Inflammatory macrophage (primary cell): ENCODE measurements at places on chromosomes 7 and 10.

DNA sequence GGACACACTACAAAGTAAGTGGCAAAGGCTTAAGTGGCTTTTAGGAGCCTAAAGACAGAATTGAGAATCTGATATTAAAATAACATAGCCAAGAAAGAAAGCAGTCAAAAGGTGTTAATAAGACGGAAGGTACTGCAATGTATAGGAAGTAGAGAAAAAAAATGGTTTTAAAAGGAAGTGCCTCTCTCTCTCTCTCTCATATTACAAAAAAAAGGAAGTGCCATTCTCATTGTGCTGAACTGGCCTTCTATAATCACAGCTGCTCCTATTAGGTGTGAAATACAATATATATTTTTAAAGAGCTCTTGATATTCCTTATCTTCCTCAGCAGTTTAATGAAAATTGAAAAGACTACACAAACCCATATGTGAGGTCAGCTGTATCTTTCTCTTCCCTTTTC lies 199.4 kb upstream of the NPVF start:
- peak; percentile 40 for DNase-seq

GRCh38 chr10:33674986-33675599 lies 340.6 kb upstream of the NRP1 start:
- peak; percentile 43 for DNase-seq

GRCh38 chr7:92557808-92558362 lies 29.3 kb downstream of the RBM48 start:
- no peak for DNase-seq

- DNase-seq = peak; percentile 52
Measured at GRCh38 chr10:92965314-92965713, 95.3 kb upstream of the CYP26C1 start.

- DNase-seq = no peak
Measured at GRCh38 chr7:131203291-131203976, 124.2 kb upstream of the MKLN1 start.

GRCh38 chr10:22017283-22018020 lies 13.9 kb upstream of the DNAJC1 start:
- no peak for DNase-seq

DNA sequence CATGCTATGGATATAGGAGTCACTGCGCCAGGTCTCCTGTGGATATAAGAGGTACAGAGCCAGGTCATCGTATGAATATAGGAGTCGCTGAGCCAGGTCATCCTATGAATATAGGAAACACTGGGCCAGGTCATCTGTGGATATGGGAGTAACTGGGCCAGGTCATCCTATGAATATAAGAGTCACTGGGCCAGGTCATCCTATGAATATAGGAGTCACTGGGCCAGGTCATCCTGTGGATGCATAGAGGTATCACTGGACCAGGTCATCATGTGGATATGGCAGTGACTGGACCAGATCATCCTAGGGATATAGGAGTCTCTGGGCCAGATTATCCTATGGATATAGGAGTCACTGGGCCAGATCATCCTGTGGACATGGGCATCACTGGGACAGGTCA lies 181.7 kb downstream of the DNAH11 start:
- no peak for DNase-seq

- peak; percentile 84 for DNase-seq
Measured at GRCh38 chr10:101018600-101019439, 12.1 kb downstream of the PDZD7 start.

GRCh38 chr7:115289971-115290370 lies 368.1 kb downstream of the MDFIC start:
- DNase-seq = no peak

DNA sequence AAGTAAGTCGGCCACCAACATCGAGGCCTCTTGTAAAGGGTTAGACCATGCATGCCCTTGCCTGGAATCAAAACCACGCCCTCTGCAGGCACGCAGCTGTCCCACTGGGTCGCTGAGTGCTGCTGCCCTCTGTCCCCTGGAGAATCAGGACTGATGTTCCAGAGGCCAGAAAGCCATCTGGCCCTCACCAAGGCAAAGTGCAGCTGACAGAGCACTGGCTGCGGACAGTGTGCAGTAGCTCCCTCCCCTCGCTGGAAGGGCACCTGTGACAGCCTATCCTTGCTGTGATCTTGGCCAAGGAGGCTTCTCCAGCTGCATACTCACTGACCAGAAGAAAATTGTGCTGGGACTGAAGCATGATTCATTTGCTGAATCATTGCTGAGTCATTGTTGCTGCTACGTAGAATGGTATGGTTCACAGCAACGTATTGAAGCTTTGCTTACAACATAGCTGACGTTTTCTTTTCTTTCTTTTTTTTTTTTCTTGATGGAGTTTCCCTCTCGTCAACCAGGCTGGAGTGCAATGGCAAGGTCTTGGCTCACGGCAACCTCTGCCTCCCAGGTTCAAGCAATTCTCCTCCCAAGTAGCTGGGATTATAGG lies 30.4 kb downstream of the DDC start:
- peak; percentile 45 for DNase-seq

DNA sequence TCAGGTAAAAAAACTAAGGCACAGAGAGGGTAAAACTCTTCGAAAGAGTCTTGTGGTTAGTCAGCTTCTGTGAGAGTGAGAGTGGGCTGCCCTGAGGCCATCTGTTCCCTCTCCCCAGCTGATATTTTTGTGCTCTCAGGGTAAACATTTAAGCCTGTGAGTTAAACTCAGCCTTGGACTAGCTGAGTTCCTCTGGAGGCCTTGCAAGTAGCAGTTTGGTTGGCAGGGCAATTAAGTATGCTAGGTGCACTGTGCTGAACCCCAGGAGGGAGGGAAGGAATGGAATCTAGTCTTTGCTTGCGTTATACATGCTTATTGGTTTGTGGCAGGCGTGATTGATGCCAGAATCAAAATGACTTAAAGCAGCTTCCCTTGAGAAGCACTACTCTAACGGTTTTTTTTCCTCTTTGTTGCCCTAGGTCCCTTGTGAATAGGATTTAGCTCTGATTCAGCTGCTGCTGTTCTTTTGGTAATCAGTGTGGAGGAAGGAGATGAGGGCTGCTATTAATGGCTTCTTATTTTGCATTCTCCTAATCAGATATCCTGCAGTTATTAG lies 140.2 kb downstream of the AUTS2 start:
- no peak for DNase-seq

DNA sequence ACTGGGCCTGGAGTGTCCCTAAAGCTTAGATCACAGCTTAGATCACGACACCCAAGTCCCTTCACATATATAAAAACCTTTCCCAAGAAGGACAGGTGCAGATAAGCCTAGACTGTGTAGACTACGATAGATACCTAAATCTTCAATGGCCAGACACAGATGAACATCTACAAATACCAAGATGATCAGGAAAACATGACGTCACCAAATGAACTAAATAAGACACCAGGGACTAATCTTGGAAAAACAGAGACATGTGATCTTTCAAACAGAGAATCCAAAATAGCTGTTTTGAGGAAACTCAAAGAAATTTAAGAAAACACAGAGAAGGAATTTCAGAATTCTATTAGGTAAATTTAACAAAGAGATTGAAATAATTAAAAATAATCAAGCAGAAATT lies 1082.6 kb upstream of the PHF14 start:
- DNase-seq = no peak

GRCh38 chr10:927131-927530 lies 4.4 kb downstream of the LARP4B start:
- DNase-seq = no peak

DNA sequence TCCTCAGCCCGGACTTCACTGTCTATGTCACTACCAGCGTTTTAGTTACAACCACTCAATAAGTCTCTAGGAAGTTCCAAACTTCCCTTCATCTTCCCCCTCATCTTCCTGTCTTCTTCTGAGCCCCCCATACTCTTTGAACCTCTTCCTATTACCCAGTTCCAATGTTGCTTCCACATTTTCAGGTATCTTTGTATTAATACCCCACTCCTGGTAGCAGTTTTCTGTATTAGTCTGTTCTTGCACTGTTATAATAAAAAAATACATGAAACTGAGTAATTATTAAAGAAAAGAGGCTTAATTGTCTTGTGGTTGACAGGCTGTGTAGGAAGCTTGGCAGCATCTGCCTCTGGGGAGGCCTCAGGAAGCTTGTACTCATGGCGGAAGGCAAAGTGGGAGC lies 218.6 kb downstream of the BICC1 start:
- DNase-seq = no peak

GRCh38 chr10:77713521-77714280 lies 76.1 kb upstream of the KCNMA1 start:
- DNase-seq = no peak

DNA sequence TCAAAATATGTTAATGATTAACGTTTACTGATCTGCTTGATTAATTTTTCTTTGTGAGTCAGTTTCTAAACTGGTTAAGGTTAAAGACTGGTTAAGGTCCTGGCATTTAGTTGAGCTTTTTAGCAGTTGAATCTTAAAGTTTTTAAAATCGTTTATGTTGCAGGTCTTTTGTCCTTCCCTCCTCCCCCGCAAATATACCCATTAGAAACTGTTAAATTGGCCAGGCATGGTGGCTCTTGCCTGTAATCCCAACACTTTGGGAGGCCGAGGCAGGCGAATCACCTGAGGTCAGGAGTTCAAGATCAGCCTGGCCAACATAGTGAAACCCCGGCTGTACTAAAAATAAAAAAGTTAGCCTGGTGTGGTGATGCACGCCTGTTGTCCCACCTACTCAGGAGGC lies 100.9 kb downstream of the PODXL start:
- no peak for DNase-seq

GRCh38 chr7:106070201-106070551 lies 41.9 kb downstream of the SYPL1 start:
- no peak for DNase-seq

GRCh38 chr7:157612664-157613561 lies 276.1 kb downstream of the DNAJB6 start:
- DNase-seq = peak; percentile 41

DNA sequence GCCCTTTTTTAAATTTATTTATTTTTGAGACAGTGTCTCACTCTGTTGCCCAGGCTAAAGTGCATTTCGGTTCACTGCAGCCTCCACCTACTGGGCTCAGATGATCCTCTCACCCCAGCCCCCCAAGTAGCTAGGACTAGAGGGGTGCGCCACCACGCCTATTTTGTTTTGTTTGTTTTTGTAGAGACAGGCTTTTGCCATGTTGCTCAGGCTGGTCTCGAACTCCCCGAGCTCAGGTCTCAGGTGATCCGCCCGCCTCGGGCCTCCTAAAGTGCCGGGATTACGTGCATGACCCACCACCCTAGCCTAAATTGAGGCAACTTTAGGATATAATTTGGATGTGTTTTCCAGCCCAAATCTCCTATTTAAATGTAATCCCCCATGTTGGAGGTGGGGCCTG lies 805 bp downstream of the ZNF736 start:
- DNase-seq = no peak

DNA sequence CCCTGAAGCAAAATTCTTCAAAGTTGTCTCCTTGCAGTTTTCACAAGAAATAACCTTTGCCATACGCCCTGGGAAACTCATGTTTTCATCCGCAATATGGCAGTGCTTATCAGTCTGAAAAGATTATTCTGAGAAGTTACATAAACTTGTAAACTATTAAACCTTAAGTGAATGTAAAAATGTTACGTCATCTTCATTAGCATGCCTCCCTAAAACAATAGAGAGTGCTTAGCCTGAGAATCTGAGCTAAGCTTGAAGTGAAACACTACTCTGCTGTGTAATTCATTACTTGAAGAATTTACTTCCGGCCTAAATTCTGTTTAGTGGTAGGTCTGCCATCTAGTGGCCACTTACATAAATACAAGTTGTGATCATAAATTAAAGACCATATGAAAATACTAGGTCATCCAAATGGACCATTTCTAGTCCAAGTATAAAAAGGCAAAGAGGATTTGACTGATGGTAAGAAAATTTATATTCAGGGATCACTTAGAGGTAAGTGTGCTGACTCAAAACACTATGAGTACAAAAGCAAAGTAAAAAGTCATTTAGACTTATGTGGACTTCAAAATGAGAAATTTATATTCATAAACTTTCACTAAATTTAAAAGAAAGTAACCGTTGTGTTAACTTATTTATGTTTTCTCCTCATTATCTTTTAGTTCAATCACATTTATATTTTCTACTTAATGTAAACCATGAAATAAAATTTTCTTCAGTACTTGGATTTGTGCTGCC lies 745.1 kb upstream of the LRRTM3 start:
- peak; percentile 74 for DNase-seq

DNA sequence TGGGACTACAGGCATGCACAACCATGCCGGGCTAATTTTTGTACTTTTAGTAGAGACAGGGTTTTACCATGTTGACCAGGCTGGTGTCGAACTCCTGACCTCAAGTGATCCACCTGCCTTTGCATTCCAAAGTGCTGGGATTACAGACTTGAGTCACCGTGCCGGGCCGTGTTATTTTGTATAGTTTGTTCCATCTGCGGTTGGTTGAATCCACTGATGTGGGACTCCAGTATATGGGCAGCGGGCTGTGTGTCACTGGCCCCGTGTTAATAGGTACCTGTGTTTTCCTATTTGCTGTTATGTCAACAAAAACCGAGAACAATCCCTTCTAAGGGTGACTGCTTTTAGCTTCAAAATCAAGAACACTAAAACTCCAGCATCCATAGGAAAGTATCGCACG lies 297.6 kb upstream of the PITRM1 start:
- no peak for DNase-seq

DNA sequence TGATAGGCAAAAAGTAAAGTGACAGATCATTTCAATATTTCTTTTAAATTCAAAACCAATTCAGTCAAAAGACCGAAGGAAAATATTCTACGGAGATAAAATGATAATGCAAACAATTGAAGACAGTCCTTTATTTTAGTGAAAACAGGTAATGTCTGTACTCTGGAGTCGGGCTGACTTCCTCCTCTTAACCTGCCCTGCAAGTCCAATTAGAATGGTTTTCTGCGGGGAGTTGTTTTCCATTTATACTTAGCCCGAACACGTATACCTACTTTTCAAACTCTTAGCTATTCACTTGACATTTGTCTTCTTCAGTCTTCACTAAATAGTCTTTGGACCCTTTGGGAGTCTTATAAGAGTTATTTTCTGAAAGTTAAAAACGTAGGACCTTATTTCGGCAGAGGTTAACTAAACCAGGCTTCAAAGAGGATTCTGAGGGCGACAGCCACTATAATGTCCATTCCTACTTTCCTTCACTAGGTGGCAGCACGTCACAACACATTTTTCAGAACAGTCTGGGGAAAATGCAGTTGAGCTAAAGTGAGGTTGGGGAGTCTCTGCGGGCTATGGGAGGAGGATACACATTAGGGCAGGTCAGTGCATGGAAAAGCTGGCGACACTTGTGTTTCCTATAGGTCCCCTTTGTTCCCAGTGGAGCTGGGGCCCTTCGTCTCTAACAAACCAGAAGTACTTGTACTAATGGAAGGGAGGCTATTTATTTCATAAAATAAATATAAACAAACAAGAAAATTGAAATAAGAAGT lies 472.0 kb downstream of the KCNMA1 start:
- DNase-seq = peak; percentile 43

- DNase-seq = no peak
Measured at GRCh38 chr10:58971796-58972491, 204.5 kb upstream of the PHYHIPL start.
